ENCODE measurements at places on chromosomes 6 and 20. TPM values are rescaled to one million over a fixed set of nuclear protein-coding genes. Genes with fewer than 3 reads are reported as not detected.

Gene SLC17A2
- total RNA-seq: not detected

Gene BLCAP
- 129 TPM for total RNA-seq

Gene MOXD1
- total RNA-seq: 0.09 TPM

Gene TAP2
- 11.9 TPM for total RNA-seq

Gene FKBP1C
- not detected for total RNA-seq

Gene DNAJC5
- 124 TPM for total RNA-seq

Gene DYNLT2
- 2.6 TPM for total RNA-seq

Gene SPDEF
- total RNA-seq: 0.67 TPM

Gene ROS1
- 0.16 TPM for total RNA-seq

Gene CTAGE9
- not detected for total RNA-seq

Gene LAMP5
- not detected for total RNA-seq

DNA sequence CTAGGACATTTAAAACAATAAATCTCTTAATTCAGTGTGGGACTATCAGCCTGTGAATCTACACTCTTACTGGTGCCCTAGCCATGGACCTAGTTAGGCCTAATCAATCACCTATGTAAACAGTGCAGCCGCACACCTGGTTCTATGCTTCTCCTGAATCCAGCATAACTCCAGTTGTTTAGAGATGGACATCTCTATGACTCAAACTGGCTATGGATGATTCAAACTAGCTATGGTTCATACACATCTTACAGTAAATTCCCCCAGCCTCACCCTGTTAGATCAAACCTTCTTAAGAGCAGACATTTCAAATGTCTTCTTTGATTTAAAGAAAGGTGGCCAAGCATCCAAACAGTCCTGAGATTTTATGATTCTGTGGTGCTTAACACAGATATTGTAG is 34.7 kb downstream of the SLC35B3 start:
- DNase-seq: no peak

DNA sequence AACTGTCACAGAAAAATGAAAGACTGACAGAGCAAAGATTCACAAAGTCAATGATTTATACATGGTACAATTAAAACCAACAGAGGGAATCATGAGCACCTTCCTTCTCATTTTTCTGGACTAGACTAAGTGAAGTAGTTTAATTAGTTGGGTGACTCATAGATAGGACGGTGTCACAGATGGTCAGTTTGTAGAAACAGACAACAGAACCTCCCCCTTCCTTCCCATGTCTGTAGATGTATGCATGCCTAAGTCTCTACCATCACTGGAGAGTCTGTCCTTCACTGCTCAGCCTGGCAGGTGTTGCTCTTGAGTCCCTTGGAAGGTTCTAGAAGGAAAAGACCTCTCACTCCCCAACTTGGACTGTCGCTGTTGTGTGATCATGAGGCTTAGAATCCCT is 75.4 kb upstream of the EEF1E1 start:
- no peak for DNase-seq

DNA sequence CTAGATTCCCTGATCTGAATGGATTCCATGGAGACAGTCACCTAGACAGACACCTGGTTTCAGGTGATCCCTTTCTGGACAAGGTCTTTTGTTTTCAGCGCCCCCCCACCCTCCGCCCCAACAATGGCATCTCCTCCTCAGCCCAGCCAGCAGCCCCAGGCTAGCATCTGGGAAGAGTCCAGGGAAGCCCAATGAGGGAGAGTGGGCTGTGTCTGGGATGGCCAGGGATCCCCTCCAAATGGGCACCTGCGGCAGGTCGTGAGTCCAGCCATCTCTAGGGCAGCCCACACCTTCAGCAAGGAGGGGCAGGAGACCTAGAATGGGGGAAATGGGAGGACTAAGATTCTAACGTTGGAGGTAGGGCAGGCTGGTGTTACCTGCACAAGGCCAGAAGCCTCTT is 1.2 kb upstream of the SLC24A3 start:
- no peak for DNase-seq

DNA sequence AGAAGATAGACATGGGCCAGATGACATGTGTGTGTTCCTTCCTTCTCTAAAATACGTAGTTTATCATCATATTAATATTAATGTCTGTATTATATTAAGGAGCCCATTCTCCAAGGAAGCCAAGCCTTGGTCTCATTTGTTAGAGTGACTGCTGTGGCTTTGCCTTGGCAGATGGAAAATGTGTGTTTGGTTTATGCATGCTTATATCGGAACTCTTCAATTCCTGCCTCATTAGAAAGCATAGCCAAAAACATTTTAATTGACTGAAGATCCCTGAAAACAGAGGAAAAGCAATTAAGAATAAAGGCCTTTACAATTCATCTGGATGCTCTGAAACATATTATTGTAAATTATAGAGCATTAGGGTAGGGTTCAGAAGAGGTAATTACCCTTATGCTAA is 106.4 kb downstream of the COL9A1 start:
- DNase-seq: no peak

- no peak for DNase-seq
These were observed 27.9 kb downstream of the MANBAL start for GRCh38 chr20:37317316-37317715.

DNA sequence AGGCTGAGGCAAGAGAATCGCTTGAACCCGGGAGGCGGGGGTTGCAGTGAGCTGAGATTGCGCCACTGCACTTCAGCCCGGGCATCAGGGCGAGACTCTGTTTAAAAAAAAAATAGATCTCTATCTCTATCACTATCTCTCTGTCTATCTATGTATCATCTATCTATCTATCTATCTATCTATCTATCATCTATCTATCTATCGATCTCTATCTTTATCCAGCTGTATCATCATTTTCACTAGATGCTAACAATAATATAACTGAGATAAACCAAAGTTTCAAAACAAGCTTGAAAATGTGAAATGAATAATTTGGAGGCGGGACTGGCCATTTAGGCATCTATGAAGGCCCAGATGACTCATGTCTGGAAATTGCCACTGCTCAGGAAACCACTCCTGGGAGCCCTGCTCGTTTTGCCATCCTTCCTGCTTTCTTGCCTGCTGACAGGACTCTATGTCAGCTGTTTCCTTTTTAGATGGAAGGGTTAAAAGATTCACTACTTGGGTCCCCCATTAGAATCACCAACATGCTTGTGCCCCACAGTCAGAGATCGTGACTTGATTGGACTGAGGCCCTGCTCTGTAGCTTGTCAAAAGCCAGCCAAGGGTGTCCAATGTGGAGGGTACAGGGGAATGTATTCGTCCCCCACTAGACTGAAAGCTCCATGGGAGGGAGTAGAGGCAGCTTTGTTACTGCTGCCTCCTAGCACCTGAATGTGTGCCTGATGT is 61.7 kb downstream of the UTRN start:
- no peak for DNase-seq

GRCh38 chr20:32737371-32738223 is 5.7 kb downstream of the COMMD7 start:
- DNase-seq: no peak

GRCh38 chr6:109736273-109737025 is 45.4 kb downstream of the FIG4 start:
- no peak for DNase-seq

GRCh38 chr6:123629258-123629941 is 7.3 kb downstream of the TRDN start:
- DNase-seq: no peak

DNA sequence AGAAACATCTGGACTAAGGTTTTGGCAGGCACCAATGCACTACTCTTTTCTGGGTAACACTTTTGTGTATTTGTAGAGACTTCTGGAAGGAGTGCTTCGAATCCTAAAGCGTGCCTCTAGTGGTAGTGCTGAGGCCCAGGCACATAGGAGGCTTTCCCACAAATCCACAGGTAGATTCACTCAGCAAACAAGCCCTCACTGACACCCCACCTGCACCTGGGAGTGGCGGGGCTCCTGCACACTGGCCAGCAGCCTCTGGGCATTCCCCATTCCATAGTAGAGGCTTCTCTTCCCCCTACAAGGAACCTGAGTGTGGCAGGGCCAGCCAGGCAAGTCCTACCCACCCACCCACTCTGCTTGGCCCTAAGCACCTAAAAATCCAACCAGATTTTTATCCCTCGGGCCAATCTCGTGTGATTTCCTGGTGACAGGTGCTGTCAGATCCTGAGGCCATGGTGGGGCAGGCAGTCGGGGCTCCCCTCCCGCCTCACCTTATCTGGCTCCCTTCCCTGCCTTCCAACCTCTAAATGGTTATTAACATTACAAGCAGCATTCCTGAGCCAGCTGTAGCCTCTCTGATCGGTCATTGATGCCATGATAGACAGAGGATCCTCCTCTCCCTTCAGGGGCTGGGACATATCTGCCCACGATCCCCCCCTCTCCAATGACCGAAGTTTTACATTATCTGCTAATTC is 82.4 kb downstream of the SLC2A10 start:
- DNase-seq: no peak

DNA sequence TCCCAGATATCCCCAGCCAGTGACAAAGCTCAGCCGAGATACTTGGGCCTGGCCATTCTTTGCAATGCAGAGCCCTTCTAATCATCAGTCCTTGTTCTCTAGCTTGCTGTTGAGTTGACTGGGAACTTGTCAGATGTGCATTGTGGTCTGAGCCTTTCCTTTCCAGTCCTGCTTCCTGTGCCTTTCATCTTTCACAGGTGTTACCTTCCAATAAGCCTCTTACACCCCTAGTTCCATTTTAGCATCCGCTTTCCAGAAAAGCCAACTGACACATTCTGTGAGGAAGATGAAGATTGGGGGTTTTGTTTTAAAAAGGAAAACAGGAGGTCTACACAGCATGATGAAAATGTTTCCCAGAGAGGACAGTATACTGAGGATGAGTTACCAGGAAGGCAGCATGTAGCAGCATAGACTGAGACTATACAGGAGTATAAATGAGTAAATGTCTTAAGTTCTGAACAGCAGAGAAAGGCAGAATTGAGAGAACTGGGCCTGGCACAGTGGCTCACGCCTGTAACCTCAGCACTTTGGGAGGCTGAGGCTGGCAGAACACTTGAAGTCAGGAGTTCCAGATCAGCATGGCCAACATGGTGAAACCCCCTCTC is 5.6 kb upstream of the CEP85L start:
- no peak for DNase-seq

- DNase-seq: no peak
These were observed 99.0 kb upstream of the TAB2 start for GRCh38 chr6:149218471-149218870.

- DNase-seq: no peak
These were observed 91.9 kb downstream of the ADGRB3 start for GRCh38 chr6:68726992-68727391.

- no peak for DNase-seq
These were observed 180.2 kb upstream of the CCN2 start for GRCh38 chr6:132131351-132131750.

GRCh38 chr20:7866285-7866684 is 74.0 kb downstream of the HAO1 start:
- DNase-seq: no peak

DNA sequence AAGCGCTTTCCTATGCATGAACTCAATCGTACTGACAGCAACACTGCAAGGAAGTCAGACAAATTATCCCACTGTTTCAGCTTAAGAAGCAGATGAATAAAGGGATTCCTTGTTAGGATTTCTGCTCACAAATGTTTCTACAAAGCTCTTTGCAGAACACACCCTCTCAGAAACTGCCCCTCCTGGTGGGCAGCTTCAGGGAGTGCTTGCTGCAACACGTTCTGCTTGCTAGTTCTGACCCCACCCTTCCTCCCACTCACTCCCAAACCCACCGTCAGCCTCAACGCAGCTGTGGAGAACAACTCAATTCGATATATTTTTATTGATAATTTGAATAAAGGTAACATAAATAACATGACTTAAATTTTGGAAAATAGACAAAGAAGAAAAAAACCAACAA is 250.8 kb upstream of the PRDM1 start:
- peak; percentile 56 for DNase-seq

- DNase-seq: no peak
These were observed at the start of gene IRF4 for GRCh38 chr6:391559-392440. Gene IRF4, plus strand, starts transcription at chr6:391752. Its CDS starts 1,401 bp downstream, at chr6:393153.

DNA sequence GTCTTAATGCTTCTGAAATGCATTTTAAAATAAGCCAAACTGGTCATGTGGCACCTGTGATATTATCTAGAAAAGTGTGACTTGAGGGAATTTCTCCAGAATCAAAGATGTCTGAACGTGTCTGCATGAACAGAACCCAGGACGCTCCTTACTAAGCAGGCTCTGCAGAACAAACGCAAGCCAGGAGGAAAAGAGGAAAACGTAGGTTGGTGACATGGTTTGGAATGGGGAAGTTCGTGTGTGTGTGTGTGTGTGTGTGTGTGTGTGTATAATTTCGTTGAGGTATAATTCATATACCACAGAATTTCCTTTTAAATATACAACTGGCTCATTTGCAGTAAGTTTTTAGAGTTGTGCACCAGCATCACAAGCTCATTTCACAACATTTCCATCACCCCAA is 200.5 kb upstream of the FOXQ1 start:
- peak; percentile 35 for DNase-seq

GRCh38 chr6:50180646-50181045 is 130.9 kb upstream of the DEFB112 start:
- no peak for DNase-seq

DNA sequence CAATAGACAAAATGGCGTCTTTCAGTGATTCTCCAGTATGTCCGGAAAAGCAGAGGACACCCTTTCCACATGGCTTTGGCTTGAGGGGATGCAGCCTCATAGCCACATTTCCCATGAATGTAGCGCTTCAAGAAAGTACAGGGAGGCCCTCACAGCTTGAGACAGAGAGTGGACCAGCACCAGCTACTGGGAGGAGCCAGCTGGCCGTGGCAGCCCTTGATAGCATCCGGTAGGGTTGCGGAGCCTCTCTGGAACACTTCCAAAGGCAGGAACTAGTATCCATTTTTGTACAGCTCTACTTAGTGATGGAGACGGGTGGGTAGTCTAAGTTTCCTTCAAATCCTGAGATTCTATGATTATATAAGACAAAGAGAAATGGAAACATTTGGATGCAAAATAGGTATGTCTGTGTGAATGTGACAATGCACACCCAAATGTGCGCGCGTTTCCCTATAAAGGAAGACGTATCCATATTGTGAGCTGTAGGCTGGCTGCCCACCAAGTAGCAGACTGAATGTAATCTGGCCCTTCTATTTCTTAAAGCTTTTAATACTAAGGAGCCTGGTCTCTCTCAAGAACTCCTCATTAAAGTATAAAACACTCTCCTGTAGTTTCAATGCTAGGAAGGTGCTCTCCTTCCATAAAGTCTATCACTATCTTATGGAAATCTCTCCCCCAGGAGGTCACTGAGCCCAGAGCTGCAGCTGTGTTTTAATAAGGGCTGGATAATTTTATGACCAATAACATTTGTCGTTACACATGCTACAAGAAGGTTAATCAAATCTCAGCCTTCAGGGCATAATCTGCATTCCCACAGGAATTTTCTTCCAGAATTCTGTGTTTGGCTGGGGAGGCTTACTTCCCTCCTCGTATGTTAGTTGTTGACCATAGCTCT is 74.0 kb downstream of the SOBP start:
- DNase-seq: no peak

Data from Caco-2 (cell line).